ENCODE measurements at places on chromosomes 16 and 17. TPM values are rescaled to one million over a fixed set of nuclear protein-coding genes. Genes with fewer than 3 reads are reported as not detected.

The PLXDC1 gene
- 10.3 TPM for total RNA-seq

The GTF3C1 gene
- 84.2 TPM for total RNA-seq

The TBX2 gene
- 1.3 TPM for total RNA-seq

The STH gene
- total RNA-seq: 26.6 TPM

The ABCC3 gene
- total RNA-seq: 1.3 TPM

The ADCY7 gene
- total RNA-seq: 9.4 TPM

The ACSM2A gene
- total RNA-seq: not detected

The NLRP1 gene
- 73.6 TPM for total RNA-seq

The ANKFN1 gene
- total RNA-seq: 7.5 TPM

The EIF4A3 gene
- total RNA-seq: 55.7 TPM

The CDR2L gene
- total RNA-seq: 8.8 TPM

The SYT17 gene
- 16.9 TPM for total RNA-seq

The LDHD gene
- total RNA-seq: 1.6 TPM

The ALOXE3 gene
- 0.63 TPM for total RNA-seq

The MT1G gene
- total RNA-seq: not detected

The CACNG5 gene
- total RNA-seq: 0.63 TPM

The KRT26 gene
- total RNA-seq: not detected

The KRTAP4-8 gene
- total RNA-seq: not detected

The CNGB1 gene
- not detected for total RNA-seq

The NPIPA8 gene
- 5.6 TPM for total RNA-seq

The MRC2 gene
- 19.4 TPM for total RNA-seq

The HELZ gene
- total RNA-seq: 131 TPM

The CEMP1 gene
- total RNA-seq: not detected

The RRAD gene
- 0.63 TPM for total RNA-seq

The GPRC5C gene
- total RNA-seq: 5.6 TPM

The EDC4 gene
- 67.0 TPM for total RNA-seq

The KIF18B gene
- 2.2 TPM for total RNA-seq

The RAB34 gene
- total RNA-seq: 15.3 TPM

The NAGS gene
- total RNA-seq: not detected

The GNG13 gene
- total RNA-seq: not detected

The BCO1 gene
- not detected for total RNA-seq

The GRAPL gene
- 5.0 TPM for total RNA-seq

The SPNS2 gene
- total RNA-seq: 16.3 TPM

The CTRB2 gene
- not detected for total RNA-seq

The CSH1 gene
- not detected for total RNA-seq

The CDK12 gene
- 54.1 TPM for total RNA-seq

The OTOP2 gene
- not detected for total RNA-seq

The TP53TG3F gene
- not detected for total RNA-seq

The MMP2 gene
- 11.6 TPM for total RNA-seq

The KRT222 gene
- 3.4 TPM for total RNA-seq

The ACAP1 gene
- not detected for total RNA-seq

The TMEM114 gene
- not detected for total RNA-seq

The QPRT gene
- 2.8 TPM for total RNA-seq

The SPATA32 gene
- total RNA-seq: not detected

The ADAM11 gene
- total RNA-seq: 23.2 TPM

The PIMREG gene
- 8.5 TPM for total RNA-seq

The KCNJ18 gene
- total RNA-seq: not detected

The VASN gene
- 1.9 TPM for total RNA-seq

The ALOX15B gene
- not detected for total RNA-seq

The TNS4 gene
- total RNA-seq: not detected

The OR1E2 gene
- total RNA-seq: not detected

The UNKL gene
- 20.0 TPM for total RNA-seq

The CCDC144A gene
- total RNA-seq: 84.8 TPM

The KRTAP4-1 gene
- not detected for total RNA-seq

The CCDC78 gene
- total RNA-seq: 7.5 TPM

The HOXB4 gene
- total RNA-seq: not detected

The CA7 gene
- total RNA-seq: not detected

The TAC4 gene
- not detected for total RNA-seq

The GAN gene
- 29.7 TPM for total RNA-seq

Measured in parietal lobe (tissue), 2 donors.